ENCODE measurements at places on chromosomes 16 and 17.

- no peak for DNase-seq
These were observed 3.2 kb downstream of the CES4A start for GRCh38 chr16:66991545-66992077.

DNA sequence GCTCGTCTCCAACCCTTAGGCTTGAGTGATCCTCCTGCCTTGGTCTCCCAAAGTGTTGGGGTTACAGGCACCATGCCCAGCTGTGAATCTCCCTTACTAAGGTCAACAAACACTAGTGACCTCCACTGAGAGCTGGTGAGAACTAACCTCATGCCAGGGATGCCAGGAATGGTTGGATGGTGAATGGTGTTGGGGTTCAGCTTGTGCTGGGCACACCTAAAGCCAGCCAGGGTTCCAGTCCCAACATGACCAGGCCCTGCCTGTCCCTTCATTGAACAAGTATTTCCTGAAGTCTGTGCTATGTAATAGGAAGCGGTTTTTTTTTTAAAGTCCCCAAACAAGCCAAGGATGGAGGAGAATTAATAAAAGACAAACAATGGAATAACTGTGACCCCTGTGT, 56.0 kb upstream of the TOB1 start:
- DNase-seq = no peak

GRCh38 chr16:55116165-55116920, 185.7 kb downstream of the IRX5 start:
- DNase-seq = no peak

- DNase-seq = no peak
These were observed 446.7 kb downstream of the PMP22 start for GRCh38 chr17:14818469-14818868.

GRCh38 chr17:32909787-32910369, 18.1 kb upstream of the TMEM98 start:
- no peak for DNase-seq

DNA sequence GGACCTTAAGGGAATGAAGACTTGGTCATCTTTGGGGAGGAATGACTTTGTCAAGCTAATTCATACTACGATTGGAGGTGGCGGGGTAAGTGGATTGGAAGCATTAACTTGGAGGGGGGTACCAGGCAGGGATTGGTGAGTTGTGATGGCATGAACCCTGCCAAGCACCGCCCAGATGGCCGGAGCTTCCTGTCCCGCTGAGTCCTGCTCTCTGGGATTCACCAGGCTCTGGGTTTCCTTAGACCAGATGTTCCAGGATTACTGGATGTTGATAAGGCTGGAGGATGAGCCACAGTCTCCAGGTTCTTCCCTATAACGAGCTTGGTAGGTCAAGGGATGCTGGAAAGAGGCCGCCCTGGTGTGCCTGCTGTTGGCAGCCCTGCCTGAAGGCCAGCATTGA, 154.9 kb downstream of the SDK2 start:
- DNase-seq = no peak

DNA sequence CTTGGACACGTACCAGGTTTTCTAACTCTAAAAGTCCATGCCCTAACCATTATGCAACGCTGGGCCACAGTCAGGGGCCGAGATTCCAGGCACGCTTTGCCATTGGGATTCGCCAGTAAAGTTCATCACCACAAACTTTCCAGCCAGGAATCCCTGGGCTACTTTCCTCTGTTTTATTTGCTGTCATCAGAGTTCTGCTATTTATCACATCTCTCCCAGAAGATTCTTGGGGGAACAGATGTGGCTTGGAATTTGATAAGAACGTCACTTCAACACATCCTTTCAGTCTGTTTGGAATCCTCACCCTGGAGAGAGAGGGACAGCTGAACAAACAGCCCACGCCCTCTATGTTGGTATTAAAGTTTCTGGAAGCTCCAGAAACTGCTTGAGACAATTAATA, 109.6 kb upstream of the CACNG3 start:
- DNase-seq = no peak

GRCh38 chr17:44321246-44322120, 3.1 kb downstream of the SLC25A39 start:
- DNase-seq = no peak

GRCh38 chr17:21043296-21044232, 753 bp upstream of the USP22 start:
- peak; percentile 97 for DNase-seq

GRCh38 chr17:9240659-9241370, 219.5 kb downstream of the NTN1 start:
- no peak for DNase-seq

GRCh38 chr16:70473446-70474319, 19.3 kb downstream of the FCSK start:
- DNase-seq = no peak

DNA sequence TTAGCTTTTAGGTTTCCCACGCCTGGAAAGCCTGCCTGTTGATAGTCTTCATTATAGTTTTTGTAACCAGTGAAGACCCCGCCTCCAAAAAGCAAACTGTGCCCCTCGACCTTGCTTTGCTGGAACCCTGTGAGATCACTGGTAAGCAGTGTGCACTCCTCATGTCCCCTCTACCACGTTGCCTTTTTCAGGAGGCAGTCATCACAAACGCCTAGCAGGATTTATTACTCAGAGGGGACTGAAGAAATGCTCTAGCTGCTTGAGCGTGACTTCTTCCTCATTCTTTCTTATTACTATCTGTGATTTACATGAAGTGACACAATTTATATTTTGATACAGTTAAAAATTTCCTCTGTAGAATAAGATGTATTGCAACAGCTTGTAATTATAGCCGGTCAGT, 6.5 kb upstream of the KRTAP3-1 start:
- no peak for DNase-seq

DNA sequence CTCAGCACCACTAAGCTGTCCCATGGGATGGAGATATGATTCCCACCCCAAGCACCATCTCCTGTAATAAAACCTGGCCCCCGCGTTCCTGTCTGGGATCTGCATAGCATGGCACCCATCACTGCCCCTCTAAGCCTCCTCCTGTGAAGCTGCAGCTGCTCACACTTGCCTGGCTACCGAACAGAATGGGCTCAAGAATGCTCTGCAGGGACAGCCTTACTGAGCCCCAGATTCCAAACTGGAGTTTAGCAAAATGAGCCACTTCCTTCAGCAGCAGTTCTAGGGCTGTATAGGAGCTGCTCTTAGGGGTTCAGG, 256.1 kb downstream of the CPPED1 start:
- DNase-seq = no peak

GRCh38 chr16:58501242-58502131, 1.5 kb downstream of the NDRG4 start:
- DNase-seq = peak; percentile 69

GRCh38 chr16:86424985-86425384, 85.3 kb upstream of the FOXF1 start:
- DNase-seq = no peak

DNA sequence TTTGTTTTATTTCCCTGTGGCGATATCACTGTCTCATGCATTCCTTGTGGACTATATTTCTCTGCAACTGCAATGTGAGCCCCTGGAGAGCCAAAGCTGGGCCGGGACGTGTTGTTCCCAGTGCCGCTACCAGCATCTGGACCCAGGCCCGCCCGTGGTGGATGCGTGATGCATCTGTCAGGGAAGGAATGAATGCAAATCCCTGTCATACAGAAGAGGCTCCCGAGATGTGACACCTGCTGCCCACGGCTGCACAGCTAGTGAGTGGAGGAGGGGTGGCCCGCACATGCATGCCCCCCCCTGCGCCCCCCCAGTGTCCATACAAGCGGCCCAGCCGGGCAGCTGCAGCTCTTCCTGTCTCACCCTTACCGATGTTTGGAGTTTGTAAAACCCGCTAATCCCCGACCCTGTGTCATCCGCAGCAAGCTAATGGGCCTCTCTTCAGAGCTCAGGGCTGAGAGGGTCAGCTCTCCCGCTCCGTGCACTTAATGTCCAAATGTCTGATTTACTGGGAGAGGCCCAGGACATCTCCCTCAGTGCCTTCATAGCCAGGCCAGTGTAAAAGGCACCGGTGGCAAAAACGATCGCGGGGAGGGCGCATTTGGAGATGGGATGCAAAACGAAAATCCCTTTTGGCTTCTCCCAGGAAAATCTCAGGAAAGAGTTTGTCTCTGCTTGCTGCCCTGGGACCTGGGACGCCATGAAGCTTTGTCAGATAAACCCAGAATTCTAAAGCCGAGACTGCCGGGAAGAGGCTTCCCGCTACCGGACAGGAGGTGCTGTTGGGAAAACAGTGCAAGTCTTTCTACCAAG, 91.8 kb downstream of the FOXL1 start:
- no peak for DNase-seq

DNA sequence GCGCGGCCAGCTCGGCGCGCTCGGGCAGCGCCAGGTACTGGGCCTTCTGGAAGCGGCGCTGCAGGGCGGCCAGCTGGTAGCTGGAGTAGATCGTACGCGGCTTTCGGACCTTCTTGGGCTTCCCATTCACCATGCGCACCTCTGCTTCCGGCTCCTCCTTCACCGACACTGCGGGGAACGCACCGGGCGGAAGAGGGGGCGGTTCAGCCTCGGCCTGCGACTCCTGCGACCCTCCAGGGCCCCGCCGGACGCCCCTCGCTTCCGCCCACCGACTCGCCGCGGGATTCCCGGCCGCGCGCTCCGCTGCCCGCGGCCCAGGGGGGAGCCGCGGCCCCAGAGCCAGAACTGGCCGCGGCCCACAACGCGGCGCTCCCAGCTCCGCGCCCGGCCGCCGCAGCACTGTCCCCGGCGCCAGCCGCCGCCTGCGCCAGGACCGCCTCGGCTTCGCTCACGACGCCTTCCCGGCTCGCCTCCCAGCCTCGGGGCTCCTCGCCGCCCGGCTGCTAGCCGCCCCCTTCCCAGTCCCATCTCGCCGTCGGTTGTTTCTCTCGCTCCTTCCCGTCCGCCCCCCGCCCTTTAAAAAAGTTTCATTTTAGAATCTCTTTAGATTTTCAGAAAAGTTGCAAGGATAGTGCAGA, 1.5 kb downstream of the DLX3 start:
- peak; percentile 62 for DNase-seq

DNA sequence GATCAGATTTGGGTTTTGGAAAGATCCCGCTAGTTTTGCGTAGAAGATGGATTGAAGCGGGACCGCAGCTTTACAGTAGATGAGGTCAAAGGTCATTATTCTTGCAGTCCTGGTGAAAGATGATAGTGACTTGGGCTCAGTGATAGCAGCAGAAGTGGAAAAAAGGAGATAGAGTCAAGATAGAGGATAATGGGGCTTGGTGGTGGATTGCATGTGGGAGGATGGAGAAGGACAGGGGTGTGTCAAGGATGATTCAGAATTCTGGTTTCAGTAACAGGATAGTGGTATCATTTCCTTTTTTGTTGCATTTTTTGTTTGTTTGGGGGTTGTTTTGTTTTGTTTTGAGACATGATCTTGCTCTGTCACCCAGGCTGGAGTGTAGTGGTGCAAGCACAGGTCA, 28.7 kb downstream of the CHD9NB start:
- DNase-seq = no peak

DNA sequence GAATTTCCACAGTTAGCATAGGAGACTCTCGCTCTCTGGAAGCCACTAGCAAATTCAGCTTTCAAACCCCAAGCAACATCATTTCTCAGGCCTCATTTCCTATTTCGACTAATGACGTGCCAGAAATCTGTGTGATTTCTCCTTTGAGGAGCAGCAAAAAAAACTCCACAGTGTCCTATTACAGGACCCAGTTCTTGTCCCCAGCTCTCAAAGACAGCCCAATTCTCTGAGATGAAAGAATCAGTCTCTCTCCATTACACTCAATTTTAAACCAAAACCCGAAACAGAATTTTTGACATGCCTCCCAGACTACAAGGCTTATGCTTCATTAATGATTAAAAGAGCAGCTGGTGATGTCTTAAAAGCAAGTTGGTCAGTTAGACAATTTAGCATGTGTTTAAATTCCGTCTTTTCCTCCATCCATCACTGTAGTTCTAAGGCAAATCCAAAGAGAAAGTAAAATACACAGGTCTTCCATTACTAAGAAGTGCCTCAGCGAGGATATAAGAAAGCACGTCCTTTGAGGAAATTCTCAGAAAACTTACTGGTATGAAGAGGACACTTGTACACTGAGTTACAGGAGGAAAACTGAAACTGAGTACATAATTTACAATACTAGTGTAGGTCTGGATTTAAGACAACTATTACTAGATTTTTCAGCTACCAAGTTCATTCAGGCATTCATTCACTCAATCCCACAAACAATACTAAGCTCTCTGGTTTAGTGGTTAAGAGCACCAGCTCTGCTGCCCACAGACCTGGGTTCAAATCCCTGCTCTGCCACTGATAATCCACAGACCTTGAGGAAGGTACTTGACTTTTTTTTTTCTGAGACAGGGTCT, 12.5 kb downstream of the TOM1L2 start:
- DNase-seq = peak; percentile 63

- DNase-seq = peak; percentile 84
These were observed 5.6 kb downstream of the PNPO start for GRCh38 chr17:47946929-47947397.

GRCh38 chr17:41518789-41519449, at the start of gene KRT15:
TSS of gene KRT15 (minus strand) at chr17:41518890. CDS start at chr17:41518827, 63 bp downstream.
- no peak for DNase-seq

DNA sequence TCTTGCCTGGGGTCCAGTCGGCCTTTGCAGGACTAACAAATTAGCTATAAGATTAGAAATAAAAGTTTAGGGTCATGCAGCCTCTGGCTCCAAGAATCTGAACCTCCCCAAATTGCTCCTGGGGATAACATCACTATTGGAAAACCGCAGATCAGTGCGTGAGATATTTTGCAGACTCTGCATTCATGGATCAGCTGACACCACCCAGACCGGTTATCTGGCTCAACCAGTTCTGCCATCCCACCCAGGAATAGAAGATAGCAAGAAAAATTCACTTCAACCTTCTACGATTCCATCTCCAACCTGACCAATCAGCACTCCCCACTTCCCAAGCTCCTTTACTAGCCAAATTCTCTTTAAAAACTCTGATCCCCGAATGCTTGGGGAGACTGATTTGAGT, 4.3 kb upstream of the PGS1 start:
- DNase-seq = no peak

- DNase-seq = no peak
These were observed 44.9 kb upstream of the PABPN1L start for GRCh38 chr16:88911136-88911945.

DNA sequence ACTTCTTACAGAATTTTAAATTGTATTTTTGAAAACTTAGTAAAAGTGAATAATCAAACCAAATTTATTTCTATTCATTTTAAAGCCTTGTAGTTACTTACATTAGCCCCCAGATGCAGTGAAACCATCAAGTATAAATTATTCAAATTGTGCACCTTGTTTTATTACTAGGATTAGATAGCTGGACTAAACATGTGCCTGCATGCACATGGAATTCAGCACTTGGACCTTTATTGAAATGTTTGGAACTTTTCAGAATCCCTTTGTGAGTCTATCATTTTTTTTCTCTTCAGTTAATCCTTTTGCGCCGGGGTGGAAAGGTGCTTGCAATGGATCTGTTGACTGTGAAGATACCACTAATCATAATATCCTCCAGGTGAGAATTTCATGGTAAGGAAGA, 4.7 kb downstream of the ZPBP2 start:
- no peak for DNase-seq

GRCh38 chr16:88633684-88634140, 4.7 kb upstream of the IL17C start:
- DNase-seq = peak; percentile 76

- no peak for DNase-seq
These were observed 52.9 kb upstream of the KCNJ16 start for GRCh38 chr17:70022175-70022574.
